ENCODE measurements at places on chromosomes 13 and 19.

DNA sequence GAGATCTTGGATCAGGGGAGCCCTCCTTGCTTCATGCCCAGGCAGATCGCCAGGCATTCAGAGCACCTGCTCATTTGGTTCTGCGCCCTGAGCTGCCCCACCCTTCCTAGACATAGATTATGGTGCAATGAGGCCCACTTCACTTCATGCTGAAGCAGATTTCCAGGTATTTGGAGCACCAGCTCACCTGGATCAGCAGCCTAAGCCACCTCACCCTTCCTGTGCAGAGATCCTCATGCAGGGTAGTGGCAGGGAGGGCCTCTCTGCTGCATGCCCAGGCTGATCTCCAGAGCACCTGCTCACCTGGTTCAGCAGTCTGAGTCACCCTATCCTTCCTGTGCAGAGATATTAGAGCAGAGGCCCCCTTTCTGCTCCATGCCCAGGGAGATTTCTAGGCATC is 1966.1 kb downstream of the PCDH9 start:
- DNase-seq = no peak

GRCh38 chr19:53158119-53158656 is 665 bp downstream of the ZNF347 start:
- DNase-seq = peak; percentile 7

DNA sequence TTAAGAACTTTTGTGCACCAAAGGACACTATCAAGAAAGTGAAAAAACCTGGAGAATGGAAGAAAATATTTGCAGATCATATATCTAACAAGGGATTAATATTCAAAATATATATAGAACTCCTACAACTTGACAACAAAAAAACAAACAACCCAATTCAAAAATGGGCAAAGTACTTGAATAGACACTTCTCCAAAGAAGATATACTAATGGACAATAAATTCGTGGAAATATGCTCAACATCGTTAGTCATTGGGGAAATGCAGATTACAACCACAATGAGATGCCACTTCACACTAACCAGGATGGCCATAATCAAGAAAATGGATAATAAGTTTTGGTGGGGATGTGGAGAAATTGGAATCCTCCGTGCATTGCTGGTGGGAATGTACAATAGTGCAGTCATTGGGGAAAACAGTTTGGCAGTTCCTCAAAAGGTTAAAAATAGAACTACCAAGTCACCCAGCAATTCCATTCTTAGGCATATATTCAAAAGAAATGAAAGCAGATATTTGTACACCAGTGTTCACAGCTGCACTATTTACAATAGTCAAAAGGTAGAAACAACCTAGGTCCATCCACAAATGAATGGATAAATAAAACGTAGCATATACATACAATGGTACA is 2.2 kb upstream of the LSR start:
- no peak for DNase-seq

DNA sequence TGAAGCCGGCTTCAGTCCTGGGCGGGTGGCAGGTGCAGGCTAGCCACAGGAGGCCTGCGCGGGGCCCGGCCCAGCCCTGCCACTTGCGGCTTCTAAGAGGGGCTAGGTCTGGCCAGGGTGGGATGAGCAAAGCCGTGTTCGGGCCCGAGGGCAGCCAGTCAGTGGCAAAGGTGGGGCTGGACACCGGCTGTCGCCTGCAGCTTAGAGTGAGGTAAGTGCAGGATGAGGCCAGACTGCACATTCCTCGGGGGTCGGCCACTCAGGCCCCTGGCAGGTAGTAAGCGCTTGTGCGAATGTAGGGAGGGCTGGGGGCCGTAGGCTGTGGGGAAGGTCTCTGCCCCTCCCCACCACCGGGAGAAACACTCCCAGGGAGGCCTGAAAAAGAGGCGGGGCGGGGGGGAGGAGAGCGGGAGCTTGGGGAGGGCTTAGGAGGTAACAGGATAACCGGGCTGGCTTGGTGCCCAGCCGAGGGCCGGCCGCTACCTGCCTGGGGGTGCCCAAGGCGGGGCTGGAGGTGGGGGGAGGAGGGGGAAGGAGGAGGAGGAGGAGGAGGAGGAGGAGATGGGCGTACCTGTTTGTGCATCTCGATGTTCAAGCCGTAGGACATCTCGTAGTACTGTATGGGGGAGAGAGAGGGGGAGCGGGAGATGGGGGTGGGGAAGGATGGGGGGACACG is 6.4 kb downstream of the TLE5 start:
- no peak for DNase-seq

- peak; percentile 64 for DNase-seq
These were observed 29.4 kb upstream of the PTPRS start for GRCh38 chr19:5369962-5370367.

DNA sequence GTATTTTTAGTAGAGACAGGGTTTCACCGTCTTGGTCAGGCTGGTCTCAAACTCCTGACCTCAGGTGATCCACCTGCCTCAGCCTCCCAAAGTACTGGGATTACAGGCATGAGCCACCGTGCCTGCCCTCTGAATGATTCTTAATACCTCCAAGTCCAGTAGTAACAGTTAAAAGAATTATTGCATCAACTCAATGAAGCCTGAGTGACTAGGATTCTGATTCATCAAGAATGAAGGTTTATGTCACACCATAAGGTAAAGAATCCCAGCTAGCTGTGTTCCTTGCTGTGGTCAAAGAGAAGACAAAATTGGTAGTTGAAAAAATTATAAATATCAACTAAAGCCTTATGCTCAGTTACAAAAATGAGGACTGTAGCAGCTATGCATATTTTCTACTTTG is 81.2 kb upstream of the ABCC4 start:
- DNase-seq = no peak

- DNase-seq = no peak
These were observed 1690.0 kb downstream of the PCDH9 start for GRCh38 chr13:65540175-65540574.

DNA sequence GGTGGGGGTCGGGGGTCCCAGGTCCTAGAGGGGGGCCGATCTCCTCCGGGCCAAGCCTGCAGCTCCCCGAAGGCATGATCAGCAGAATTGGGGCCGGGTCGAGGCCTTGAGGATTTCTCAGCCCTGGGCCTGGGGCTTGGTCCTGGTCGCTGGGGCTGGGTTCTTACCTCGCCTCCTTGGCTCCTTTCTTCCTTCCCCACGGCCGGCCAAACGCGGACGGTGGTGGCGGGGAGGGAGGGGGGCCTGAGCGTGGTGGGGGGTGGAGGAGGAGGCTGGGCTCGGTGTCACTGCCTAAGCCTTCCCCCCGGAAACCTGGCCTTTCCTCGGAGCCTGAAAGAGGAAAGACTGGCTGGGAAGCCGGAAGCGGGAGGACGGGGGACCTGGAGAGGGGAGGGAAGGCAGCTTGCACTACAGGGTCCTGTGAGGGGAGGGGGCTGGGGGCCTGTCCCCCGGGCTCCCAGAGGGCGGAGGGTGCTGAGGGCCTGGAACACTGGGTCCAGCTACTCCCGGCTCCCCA is at the start of gene ZNF579:
TSS of gene ZNF579 (minus strand) at position 221 of the 517 bp plus-strand sequence. CDS start 1,209 bp downstream, outside the sequence.
- peak; percentile 91 for DNase-seq

GRCh38 chr19:36745870-36746269 is 26.7 kb downstream of the ZNF850 start:
- DNase-seq = no peak

DNA sequence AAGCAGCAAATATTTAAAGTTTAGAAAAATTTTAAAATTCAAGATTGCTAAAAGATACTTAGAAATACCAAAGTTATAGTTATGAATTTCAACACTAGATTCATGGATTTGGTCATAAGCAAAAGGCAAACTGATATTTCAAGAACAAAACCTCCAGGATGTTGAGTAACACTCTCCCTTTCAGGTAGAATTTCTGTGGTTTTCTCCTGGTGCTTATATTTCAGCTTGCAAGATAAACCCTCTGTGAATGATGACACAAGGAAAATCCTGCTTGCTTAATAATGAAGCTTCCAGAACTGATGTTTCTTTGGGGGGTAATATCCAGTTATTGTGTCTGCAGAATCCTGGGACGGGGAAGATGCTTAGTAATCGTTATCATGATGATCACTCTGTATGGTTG is 320.3 kb upstream of the EDNRB start:
- DNase-seq = no peak

- no peak for DNase-seq
These were observed 412.0 kb downstream of the FOXO1 start for GRCh38 chr13:40254394-40254793.

GRCh38 chr13:35470671-35471661 is 5.5 kb downstream of the MAB21L1 start:
- DNase-seq = no peak

GRCh38 chr19:8463365-8463764 is 18.6 kb downstream of the HNRNPM start:
- DNase-seq = no peak

- DNase-seq = no peak
These were observed 21.0 kb downstream of the STARD13 start for GRCh38 chr13:33264620-33264978.

DNA sequence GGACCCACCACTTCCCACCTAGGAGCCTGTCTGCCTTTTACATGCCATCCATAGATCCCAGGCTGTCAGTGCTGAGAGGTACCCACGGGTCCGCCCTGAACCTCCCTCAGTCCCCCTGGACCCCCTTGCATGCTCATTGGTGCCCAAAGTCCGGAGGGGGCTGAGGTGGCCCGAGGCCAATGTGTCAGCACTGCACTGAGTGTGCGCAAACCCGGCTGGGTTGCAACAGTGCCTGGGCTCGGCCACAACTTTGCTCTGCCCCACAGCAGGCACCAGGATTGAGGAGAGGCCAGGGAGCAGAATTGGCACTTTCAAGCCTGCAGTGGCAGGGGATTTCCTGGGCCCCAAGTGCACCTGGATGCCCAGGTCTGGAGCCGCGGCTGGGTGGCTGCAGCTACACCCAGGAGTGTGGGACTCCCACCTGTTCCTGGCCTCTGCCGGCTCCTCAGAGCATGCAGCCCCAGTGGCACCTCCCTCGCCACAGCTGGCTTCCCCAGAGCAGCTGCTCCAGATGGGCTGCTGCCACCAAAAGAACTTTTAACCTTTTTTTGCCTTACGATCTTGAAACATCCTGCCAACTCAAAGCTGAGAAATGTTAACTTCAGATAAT is 837.0 kb downstream of the SLITRK6 start:
- DNase-seq = peak; percentile 78

DNA sequence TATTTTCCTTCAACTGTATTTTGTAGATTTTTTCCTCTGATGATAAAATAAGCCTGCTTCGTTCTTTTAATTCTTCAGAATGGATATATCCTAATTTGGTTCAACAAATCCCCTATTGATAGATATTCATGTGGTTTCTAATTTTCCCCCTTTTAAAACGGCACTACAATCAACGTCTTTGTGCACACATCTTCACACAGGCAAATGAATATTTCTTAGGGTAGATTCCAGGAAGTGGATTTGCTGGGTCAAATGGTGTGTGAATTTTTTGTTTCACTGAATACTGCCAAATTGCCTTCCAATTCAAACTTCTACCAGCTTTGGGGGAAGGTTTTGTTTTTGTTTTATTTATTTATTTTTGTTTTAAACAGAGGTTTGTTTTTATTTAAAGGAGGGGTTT is 287.2 kb downstream of the FOXO1 start:
- DNase-seq = no peak

GRCh38 chr13:112248862-112249592 is 127.1 kb upstream of the SPACA7 start:
- DNase-seq = no peak
